Astrocyte of the cerebellum (primary cell): ENCODE measurements at places on chromosomes 2 and 18.

DNA sequence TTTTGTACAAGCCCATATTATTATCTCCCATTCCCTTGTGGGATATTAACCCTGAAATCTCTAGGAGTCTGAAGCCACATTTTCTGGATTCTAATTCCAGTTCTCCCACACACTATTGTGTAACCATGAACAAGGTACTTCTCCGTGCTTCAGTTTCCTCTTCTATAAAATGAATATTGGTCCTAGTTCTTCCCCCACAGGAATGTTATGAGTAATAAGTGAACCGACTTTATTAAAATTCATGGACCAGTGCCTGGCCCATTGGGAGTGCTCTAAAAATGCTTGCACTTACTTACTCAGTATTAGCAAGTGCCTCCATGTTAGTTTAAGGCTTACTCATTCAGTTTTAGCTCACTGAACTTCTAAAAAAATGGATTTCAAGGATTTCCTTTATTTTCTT lies 1.4 kb upstream of the ACMSD start:
- peak; percentile 90 for DNase-seq

DNA sequence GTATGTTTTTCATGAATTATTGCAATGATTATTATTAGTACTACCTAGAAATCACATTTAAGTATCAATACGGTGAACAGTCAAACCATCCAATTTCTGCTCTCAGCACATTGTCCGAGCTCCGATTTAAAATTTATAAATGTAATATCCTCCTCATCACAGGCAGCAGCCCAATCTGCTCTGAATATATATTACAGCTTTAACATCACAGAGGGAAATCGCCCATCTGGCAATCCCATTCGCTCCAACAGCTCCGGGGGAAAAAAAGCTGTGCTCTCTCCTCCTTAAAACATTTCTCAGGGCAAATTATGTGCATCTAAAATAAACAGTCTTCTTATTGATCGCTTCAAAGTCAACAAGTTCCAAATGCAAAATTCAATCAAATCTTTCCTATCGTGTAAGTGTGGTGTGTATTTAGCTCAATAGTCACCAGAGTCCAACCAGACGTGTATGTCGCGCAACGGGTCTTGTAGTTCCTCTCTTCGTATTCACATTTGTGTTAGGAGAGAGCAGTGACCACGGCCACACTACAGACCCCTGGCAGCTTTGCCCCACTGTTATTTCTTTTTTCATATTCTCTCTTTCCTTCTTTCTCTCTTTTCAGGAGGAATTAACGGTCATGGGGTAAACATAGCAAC lies 2.4 kb downstream of the FIGN start:
- DNase-seq: no peak

DNA sequence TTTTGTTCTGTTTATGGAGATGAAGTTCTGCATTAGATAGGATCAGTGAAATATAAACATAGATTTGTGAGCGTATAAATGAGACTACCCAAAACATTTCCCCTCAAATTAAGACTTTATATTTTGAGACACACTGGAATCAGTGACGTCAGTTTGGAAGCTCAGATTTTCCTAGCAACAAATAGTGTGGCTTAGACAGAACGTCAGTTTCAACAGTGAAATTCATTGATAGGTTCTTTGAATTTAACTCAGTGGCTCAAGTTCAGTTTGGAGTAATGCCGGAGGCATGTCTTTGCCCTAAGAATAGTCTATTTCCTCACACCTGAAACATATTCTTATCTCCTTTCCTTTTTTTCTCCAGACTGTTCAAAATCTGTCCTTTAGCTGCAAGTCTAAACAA lies 113.6 kb upstream of the ARHGAP15 start:
- no peak for DNase-seq

DNA sequence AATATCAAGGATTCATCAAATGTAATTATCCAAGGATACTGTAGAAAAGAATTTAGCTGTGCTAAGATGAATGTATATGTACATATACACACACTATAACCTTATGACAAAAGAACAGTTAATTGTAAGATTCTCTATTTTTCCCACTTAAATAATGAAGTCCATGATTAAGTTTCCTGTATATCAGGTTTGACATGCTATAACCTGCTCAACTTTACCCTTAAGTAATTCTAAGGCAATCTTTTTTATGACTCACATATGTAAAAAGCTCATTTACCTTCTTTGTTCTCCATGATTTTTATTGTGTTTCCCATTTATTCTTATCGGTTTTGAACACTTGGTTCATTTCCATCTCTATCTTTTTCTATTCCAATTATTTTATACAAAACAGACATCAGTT lies 1213.1 kb upstream of the SLC39A10 start:
- DNase-seq: no peak

- DNase-seq: no peak
Measured at GRCh38 chr2:217154923-217155322, 295.1 kb upstream of the TNP1 start.

DNA sequence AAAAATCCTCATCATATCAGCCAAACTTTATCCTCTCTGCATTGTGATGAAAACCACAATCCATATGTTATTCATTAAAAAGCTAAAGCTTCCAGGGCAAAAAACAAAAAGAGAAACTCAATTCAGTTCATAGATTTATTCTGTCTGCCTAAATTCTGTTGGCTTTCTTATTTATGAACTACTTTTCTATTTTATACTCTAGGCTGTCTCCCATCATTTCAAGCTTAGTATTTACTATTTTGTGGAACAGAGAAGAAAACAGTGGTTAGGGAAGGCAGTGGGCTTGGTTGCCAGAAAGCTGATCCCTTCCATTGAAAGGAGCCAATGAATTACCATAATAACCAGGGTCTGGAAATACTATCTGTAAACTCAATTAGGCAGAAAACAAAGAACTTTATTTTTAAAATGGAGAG lies 71.8 kb downstream of the RAPH1 start:
- peak; percentile 6 for DNase-seq

- DNase-seq: no peak
Measured at GRCh38 chr2:170206246-170206645, 28.3 kb downstream of the MYO3B start.

GRCh38 chr2:197136452-197136851 lies 174.1 kb downstream of the ANKRD44 start:
- no peak for DNase-seq

DNA sequence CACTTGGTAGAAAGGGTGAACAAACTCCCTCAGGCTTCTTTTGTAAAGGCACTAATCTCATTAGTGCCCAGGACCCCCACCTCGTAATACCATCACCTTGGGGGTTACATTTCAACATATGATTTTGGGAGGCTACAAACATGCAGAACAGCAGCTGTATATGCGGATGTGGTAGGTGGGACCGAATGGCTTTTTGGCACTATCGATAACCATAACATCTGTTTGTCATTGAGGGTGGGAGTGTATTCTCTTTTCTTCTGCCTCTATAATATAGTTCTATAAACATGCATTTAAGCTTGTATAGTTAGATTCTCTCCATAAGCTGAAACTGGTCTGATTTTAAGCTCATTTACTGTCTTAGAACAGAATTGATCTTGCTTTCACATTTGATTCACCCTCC lies 239.1 kb upstream of the BOD1L2 start:
- no peak for DNase-seq

DNA sequence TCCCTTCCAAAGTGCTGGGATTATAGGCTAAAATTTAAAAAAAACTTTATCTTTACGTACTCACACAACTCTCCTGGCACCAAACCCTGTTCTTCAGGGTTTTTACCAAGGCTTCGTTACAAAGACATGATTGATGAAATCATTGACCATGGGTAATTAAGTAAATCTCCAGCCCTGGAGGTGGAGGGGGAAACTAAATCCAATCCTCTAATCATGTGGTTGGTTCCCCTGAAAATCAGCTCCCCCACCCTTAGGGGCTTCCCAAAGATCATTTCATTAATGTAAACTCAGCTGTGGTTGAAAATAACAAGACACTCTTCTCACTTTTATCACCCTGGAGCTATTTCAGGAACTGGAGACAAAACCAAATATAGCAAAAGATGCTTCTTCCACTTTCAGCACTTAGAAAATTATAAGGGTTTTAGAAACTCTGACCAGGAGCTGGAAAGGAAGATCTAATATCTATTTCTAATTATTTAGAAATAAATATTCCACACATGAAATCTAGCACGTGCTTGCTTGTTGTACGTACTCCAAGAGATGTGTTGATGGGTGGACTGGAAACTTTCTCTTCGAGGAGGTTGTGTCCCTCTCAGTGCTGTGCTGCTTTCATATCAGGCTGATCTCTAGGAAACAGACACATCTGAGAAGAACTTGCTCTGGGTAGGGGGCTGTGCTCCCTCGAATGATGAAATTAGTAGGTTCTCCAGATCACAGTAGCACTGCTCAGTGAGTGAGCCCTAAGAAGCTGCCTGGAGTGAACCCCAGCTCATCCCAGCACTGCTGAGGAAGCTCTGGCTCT lies 67.2 kb downstream of the SMAD4 start:
- no peak for DNase-seq

GRCh38 chr2:165462443-165462842 lies 7.1 kb upstream of the CSRNP3 start:
- no peak for DNase-seq

DNA sequence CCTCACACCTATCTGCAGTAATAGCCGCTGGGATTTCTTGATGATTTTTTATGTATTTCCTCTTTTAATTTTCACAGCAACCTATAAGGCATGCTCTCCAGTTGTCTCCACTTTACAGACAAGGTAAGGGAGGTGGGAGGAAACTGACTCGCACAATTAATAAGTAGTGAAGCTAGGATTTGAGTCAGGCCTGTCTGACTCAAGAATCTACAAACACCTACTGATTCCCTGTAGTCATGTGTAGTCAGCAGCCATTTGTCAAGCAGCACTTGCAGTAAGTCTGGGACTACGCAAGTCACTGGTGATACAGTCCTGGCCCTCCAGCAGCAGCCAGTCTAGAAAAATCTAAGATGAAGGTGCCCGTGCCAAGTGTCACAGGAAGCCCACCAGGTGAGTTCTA lies 193.6 kb upstream of the PKDCC start:
- DNase-seq: no peak

GRCh38 chr2:156430980-156431358 lies 5.2 kb upstream of the GPD2 start:
- peak; percentile 33 for DNase-seq

DNA sequence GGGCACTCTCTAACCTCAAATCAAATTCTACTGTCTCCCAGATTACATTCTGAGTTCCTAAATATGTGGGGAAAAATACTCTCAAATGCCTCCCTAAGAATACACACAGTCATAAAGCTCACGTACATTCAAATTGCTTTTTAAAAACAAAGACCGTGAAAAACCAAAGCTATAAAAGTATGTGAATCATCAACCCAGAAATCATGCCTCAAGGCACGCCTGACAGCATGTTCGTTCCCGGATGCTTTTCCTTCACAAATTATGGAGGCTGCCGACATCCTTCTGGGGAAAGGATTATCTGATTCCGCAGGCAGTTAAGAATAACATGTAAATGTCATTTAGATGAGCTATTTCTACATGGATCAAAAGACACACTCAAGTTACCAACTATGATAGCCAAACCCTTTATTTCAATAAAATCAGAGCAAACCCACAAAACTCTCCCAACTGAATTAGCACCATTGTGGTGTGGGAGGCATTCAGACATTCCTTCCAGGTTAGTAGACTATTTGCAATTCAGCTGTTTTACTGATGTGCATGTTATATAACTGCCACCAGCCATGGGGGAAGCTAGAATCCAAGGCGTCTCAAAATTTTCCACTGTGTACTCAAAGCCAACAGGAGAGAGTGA lies 398.2 kb upstream of the TRIB2 start:
- DNase-seq: peak; percentile 86

DNA sequence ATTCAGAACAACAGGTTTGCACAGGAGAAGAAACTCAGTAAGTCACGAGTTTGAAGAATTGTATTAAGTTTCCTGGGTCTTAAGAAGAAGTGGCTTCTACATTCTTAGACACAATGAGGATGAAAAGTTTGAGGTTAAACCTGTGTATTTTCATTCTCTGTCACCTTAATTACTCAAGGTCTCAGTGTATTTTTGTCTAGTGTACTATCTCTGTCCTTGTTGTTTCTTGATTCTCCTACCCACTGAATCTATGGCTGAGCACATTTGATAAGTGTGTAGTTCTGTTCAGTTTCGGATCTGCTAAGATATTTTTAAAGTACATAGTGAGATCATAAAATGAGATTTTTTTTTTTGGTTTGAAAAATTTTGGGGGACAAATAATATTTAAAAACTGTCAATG lies 460.7 kb downstream of the NRXN1 start:
- DNase-seq: no peak

GRCh38 chr2:185892484-185892883 lies 153.9 kb downstream of the FSIP2 start:
- DNase-seq: no peak

GRCh38 chr18:51323961-51324360 lies 126.5 kb upstream of the MEX3C start:
- DNase-seq: no peak

DNA sequence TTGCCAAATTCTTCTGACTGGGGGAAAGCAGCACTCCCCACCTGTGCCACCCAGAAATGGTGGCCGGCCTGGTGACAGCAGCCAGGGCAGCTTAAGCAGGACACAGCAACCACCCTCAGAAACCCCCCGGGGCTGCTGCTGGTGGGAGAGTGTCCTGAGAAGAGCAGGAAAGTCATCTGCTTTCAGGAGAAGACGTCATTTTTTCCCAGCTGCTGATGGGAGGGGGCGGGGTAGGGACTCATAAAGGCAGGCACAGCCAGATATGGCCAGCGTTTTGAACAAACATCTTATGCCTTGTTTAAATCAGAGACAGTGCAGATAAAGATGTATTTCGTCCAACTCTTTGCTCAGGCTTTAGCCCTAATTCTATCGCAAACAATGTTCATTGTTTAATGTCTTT lies 139.5 kb downstream of the LRRC30 start:
- DNase-seq: no peak

- DNase-seq: no peak
Measured at GRCh38 chr18:47709556-47709955, 220.9 kb downstream of the SMAD2 start.

DNA sequence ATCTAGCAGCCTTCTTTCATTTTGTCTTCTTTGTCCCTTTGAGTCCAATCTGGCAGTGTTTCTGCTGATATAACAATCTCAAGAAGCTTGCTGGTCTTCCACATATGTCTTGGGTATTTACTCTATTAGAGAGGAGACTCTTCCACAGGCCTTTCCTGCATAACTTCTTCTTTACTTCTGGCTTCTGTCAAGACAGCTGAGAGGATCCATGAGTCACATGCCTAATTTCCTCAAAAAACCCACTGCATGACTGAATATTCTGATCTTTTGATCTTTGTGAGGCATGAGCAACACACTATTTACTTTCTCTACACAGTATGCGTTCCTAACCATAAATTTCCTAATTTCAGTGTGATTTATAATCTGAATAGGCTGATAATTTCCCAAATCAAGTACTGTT lies 5.1 kb upstream of the DCC start:
- DNase-seq: peak; percentile 46
